CD4-positive, alpha-beta T cell treated with Interleukin-4 for 1 hour (primary cell): ENCODE measurements at places on chromosomes 1 and 21.

- no peak for DNase-seq
These were observed 943.4 kb downstream of the TTLL7 start for GRCh38 chr1:83055391-83056170.

GRCh38 chr1:211127166-211127565 is 6.8 kb downstream of the KCNH1 start:
- no peak for DNase-seq

- DNase-seq: no peak
These were observed 151.2 kb downstream of the OMA1 start for GRCh38 chr1:58395355-58395754.

- DNase-seq: no peak
These were observed 233.6 kb upstream of the PTBP2 start for GRCh38 chr1:96487971-96488370.

DNA sequence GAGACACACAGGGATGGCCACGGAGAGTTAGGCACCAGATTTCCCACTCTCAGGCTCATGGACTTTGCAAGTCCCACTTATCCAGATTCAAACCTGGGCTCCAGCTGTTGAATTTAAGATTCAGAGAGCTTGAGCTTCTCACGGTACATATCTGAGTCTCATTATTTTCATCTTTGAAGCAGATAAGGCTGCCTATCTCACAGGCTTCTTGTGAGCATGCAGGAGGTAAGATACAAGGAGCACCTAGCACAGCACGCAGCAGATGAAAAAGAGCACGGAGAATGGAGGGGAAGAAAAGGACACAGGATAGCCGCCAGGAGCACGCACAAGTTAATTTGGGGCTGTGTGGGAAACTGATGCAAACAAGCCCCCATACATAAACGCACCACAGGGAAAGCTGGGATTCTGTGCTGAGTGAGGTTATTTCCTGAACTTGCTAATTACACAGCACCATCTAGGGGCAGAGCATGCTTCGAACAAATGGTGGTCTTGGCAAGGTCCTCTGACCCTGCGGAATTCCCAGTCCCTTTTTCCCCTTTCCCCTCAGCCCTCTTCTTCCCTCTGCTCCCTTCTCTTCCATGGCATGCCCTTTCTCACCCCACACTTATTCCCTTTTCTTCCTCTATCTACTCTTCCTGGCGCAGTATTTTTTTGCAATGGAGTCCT is 134.7 kb upstream of the VANGL1 start:
- no peak for DNase-seq

DNA sequence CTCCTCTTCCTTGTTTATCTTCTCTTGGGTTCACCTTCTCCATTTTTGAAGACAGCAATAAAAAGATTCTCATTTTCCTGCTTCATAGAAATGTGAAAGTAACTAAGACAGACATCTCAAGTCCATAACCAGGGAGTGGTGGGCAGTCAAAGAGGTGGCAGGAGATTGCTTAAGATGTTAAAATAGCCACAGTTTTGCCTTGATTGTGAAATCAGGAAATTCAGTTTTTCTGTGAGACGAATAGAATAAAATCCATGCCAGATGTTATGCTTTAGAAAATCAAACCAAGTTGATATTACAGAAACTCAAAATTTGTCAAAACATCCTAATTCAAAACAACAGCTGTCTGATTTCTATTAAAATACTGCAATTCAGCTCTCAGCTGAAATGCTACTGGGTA is 57.2 kb downstream of the TNN start:
- DNase-seq: no peak
